DMS79 treated with DMSO at 0.1 percent for 48 hours (cell line): ENCODE measurements at places on chromosomes 13 and 19.

GRCh38 chr13:21060338-21061028 is 903 bp downstream of the LATS2 start:
- DNase-seq: no peak

- DNase-seq: peak; percentile 69
Measured at GRCh38 chr13:101916108-101916774, 463.8 kb downstream of the ITGBL1 start.

DNA sequence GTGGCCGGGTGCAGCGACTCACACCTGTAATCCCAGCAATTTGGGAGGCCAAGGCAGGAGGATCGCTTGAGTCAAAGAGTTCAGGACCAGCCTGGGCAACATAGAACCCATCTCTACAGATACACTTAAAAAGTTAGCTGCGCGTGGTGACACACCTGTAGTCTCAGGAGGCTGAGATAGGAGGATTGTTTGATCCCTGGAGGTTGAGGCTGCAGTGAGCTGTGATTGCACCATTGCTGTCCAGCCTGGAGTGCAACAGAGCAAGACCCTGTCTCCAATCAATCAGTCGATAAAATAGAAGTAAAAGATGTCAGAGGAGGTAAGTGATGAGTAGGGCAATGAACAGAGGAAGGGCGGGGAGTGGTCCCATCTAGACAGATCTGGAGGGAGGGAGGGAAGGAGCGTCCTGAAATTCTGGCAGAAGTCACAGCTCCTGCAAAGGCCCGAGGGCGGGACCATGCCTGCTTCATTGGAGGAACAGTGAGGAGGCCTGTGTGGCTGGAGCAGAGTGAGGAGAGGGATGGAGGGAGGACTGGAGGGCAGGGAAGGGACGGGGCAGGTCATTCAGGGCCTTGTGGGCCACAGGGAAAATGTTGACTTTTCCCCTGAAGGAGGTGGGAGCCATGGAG is 9.7 kb downstream of the SMIM24 start:
- DNase-seq: no peak

DNA sequence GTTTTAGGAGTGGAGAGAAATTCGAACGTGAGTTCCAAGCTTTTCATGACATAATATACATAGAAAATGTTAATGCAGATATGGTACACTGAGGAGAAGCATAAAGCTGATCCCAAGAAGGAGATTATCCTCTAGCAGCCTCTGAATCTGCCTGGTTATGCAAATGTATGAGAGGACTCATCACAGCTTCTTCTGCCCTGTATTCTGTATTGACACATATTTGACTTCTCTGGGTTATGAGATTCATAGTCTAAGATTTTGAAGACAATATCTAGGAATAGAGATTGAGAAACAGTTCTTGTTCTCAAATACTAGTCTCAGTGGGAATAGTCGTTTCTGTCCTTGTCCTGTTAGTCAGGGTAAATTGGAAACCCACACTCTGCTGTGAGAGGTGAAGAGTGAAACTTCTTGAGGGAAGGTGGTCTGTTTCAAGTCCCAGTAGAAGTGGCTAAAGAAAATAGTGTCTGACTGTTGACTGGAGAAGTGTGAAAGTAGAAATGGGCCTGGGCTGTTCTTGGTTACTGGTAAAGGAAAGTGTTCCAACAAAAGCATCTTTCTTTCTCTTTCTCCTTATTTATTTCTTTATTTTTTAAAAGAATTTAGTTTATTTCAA is 1356.6 kb downstream of the SLITRK5 start:
- no peak for DNase-seq

DNA sequence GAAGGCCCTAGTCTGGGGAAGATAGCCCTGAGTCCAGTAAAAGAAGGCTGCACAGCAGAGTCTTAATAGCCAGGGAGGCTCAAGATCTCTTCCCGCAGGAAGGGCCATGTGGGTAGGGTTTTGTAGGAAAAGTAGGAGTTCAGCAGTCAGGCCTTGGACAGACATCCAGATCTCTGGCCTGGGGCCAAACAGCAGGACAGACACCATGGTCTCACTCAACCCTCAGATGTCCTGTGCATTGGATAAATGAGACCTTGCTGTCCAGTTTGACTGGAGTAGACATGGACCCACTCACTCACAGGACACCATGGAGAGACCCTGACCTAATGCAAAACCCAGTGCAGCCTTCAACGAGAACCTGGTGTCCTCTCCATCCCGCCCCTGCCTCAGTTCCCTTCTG is 3.9 kb downstream of the OCEL1 start:
- DNase-seq: no peak

- DNase-seq: no peak
Measured at GRCh38 chr13:77047649-77048343, 20.8 kb upstream of the FBXL3 start.

GRCh38 chr19:5139583-5140325 is 170.8 kb downstream of the KDM4B start:
- no peak for DNase-seq

GRCh38 chr13:40125336-40125735 is 469.9 kb downstream of the COG6 start:
- DNase-seq: no peak

DNA sequence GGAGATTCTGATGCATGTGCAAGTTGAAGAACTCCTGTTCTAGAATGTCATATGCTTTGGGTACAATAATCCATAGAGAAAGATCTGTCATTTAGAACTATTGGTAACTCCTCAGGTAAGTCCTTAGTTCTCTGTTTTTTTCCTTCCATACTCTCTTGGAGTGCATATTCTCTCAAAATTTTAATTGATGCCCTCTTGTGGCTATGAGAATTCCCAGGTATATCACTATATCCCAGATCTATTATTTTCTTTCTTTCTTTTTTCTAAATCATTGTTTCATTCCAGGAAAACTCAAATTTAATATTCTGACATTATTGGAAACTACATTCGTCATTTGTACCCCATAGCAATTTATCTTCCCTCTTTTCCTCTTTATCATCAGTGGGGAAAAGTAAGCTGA is 485.4 kb downstream of the KLF5 start:
- DNase-seq: no peak

- no peak for DNase-seq
Measured at GRCh38 chr13:20667857-20668437, 35.6 kb upstream of the IL17D start.

DNA sequence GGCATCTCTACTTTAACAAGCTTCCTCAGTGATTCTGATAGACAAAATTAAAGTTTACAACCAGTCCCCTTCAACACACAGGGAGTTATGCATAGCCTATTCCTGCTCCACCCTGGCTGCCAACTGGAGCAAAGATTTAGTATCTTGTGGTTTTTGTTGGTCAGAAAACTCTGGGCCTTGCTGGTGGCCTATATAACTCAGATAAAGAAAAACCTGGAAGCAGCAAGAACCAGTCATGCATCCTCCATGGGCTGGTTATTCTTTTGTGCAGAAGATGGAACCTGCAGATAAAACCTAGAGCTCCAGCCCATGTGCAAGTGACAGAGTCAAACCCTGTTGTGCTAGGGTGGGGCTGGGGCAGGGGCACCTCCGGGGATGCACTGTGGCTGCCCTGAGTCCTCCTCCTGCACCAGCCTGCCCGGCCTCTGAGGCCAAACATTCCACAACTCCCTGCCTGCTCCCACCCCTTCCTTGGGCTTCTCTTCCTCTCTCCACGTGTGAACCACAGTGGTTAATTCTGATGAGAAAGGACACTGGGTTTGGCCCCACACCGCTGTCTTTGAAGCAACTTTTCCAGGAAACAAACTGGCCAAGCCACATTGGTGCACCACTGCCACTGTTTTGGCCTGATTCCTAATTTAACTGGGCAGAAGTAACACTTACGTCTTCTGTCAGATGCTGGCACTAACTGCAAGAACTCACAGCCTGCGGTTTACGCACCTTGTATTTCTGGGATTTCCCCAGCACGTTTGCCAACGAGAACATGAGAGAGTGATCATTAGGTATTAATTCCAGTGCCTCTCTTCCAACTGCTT is 23.3 kb upstream of the GGACT start:
- DNase-seq: no peak

- DNase-seq: peak; percentile 51
Measured at GRCh38 chr19:46009530-46010510, 13.0 kb downstream of the PGLYRP1 start.

DNA sequence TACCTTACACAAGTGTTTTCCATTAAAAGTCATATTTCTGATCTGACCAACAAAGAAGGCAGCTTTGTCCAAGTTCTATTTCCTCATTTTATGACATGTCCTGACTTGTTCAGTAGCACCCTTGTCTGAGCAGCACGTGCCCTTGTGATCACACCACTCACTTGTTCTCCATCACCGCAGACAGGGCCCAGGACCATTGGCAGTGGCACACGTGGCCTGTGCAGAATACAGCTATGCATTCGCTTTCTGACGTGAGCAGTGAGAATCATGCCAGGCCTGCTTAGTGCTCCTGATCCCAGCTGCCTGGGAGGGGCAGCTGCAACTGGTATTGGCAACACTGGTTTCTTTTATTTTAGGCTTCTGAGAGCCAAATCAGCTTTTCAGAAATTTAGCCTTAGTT is 134.2 kb downstream of the FRY start:
- DNase-seq: peak; percentile 33

- DNase-seq: no peak
Measured at GRCh38 chr13:28653111-28653510, 5.8 kb upstream of the POMP start.

DNA sequence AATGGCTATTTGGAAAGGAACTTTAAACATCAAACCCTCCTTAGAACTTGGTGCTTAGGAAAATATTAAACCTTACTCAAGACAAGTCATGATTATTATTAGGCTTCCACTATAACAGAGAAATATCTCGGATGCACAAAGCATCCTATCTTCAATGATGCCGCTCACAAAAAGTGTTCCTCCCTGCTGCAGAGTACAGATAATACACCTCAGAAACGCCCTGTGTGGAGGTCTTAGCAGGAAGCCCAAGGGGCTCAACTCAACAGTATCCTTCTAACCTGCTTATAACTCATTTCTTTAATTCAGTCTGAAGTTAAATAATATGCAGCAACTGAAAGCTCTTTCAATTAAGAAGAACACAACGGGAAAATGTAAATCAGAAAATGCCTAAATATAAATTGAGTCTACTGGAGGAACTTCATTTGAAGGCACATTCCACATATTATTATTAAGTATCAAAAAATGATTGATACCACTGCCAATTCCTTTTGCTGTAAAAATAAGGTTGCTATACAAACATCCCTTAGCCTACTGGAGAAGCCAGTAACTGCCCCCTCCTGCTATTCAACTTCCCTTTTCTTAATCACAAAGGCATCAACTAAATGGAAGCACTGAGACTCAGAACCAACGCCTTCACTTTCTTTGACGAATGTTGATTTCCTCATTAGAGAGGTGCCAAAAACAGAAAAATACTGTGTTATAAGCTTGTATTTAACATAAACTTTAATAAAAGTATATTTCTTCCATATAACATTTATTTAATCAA is 12.0 kb downstream of the ELF1 start:
- no peak for DNase-seq

- DNase-seq: no peak
Measured at GRCh38 chr13:99281811-99282263, 23.7 kb upstream of the GPR18 start.

- DNase-seq: no peak
Measured at GRCh38 chr19:33404506-33405253, 31.2 kb downstream of the CEBPG start.

DNA sequence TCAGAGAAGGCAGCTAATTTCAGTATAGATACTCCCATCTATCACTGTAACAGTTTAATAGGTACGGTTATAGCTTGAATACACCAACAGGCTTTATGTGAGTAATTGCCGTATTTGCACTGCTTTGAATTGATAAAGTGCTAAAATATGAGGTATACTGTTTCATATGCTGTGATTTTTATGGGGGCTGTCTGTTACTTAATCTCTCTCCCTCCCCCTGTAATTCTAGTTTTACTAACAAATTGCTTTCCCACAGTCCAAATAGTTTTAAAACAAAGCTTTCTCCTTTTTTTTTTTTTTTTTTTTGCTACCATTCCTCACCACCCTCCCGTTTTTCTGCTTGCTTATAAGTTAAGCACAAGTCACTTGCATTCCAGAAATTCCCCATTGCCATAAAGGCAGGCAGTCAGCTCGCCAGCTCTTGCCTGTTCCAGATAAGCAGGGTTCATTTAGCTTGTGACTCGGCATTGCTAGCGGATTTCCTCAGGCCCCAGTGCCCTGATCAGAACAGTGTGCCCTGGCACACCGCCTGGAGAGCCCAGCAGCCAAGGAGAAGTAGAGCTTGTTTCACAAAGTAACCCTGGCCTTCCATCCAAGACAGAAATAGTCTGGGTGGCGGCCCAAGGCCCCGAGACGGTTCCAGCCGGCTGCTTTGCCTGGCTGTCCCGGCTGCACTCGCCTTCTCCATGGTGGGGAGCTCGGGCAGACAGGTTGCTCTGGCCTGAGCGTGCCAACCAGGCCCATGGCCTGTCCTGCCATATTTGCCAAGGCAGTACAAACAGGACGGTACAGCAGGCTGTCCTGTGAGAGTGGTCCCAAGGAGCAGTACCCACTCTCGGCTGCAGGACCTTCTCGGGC is 43.5 kb upstream of the NPAS1 start:
- no peak for DNase-seq

DNA sequence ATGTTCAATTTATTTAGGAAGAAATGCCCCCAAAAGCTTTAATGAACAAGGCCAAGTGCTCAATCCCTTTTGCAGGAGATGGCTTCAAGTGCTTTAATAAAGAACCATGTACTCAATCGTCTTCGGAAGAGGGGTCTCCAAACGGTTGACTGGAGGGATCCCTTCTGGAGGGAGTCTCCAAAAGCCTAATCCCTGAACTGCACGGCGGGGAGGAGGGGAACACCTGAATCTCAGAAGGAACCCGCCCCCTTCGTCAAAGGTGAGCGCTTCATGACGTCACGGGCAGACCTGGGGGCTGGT is 505 bp downstream of the PAF1 start:
- DNase-seq: no peak

DNA sequence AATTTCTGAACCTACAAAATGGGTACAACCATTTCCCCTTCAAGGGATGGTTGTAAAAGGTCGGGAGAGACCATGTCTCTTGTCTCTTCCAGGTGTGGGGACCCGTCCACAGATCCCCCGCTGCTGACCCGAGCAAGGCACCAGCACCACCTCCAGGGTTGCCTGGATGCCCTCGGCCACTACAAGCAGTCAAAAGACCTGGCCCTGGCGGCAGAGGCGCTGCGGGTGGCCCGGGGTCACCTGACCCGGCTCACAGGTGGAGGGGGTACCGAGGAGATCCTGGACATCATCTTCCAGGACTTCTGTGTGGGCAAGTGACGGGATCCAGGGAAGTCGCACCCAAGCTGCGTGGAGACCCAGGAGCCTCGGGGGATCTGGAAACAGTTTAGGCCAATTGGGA is 4.0 kb downstream of the GTPBP3 start:
- DNase-seq: no peak

GRCh38 chr19:43331435-43332010 is 22.0 kb upstream of the CD177 start:
- DNase-seq: no peak

DNA sequence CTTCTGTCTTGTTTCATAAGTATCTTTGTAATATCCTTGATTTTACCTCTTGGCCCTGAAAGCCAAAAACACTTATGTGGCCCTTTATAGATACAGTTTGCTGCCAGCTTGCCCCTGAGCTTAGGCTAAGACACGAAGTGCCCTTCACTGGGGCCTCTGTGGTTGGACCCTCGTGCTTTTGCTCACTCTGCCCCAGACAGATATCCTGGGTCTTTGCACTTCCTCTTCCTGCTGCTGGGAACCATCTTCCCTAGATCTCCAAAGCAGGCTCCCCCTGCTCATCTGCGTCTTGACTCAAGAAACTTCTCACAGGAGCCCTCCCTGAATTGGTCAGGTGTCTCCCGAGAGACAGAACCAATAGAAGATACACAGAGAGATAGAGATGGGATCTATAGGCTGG is 2.0 kb upstream of the TNFSF14 start:
- DNase-seq: no peak

- DNase-seq: no peak
Measured at GRCh38 chr19:45676851-45677263, 8.8 kb downstream of the GIPR start.
